Stimulated activated CD8-positive, alpha-beta memory T cell treated with anti-CD3 and anti-CD28 coated beads, Interleukin-7, amount 100 ng/mL, for 24 hours (primary cell): ENCODE measurements at places on chromosomes 6 and 20.

- no peak for DNase-seq
Measured at GRCh38 chr6:14383393-14384174, 266.0 kb downstream of the CD83 start.

- no peak for DNase-seq
Measured at GRCh38 chr20:41608606-41609005, 9.6 kb downstream of the CHD6 start.

GRCh38 chr20:58967652-58968429 is 13.2 kb upstream of the NELFCD start:
- no peak for DNase-seq

GRCh38 chr20:4305091-4305490 is 289.7 kb upstream of the RNF24 start:
- no peak for DNase-seq

DNA sequence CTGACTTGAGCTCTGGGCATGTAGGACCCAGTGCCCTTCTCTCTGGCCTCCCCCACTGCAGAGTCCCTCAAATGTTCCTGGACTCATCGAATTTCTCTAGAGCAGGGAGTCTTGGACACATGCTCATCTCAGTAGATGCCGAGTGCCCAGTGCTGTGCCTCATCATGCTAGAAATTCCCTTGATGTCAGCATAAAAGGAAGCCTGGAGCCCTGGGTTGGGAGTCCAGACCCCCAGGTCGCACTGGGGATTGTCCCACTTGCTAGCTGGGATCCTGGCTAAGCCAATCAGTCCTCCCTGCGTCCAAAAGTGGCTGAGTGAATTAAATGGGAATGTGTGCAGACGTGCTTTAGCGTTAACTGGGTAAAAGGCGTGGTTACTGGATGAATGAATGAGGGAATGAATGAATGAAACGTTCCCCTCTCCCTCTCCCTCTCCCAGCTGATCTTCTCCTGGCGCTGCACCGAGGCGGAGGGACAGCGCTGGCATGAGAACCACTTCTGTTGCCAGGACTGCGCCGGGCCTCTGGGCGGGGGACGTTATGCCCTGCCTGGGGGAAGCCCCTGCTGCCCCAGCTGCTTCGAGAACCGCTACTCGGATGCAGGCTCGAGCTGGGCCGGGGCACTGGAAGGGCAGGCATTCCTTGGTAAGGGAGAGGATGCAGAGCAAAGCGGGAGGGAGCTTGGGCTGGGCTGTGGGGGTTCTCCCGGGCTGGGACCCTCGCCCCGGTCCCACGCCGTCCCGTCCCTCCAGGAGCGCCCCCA is 1.6 kb upstream of the TOMM6 start:
- DNase-seq, result no peak

GRCh38 chr6:70118670-70119069 is 184.2 kb downstream of the COL9A1 start:
- no peak for DNase-seq

DNA sequence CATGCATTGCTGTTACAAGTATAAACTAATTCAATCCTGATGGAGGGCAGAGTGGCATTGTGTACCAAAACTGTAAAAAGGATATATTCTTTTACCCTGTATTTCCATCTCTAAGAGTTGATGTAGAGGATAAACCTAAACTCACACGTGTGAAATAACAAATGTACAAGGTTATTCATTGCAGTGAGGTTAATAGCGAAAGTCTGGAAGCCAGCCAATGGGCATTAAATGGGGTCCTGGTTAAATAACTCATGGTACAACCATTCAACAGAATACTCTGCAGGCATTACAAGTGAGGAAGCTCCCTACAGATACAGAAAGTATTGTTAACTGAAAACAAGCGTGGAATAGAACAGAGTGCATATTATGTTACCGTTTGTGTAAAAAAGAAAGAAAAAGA is 56.9 kb downstream of the BCAS1 start:
- DNase-seq, result no peak

- DNase-seq, result no peak
Measured at GRCh38 chr6:38497546-38497945, 142.2 kb downstream of the BTBD9 start.

GRCh38 chr6:108133594-108134179 is 32.1 kb upstream of the NR2E1 start:
- no peak for DNase-seq
